SK-N-DZ (cell line): ENCODE measurements at places on chromosomes 3 and 15.

GRCh38 chr15:28943611-28944230 is 57.9 kb downstream of the APBA2 start:
- DNase-seq: no peak

DNA sequence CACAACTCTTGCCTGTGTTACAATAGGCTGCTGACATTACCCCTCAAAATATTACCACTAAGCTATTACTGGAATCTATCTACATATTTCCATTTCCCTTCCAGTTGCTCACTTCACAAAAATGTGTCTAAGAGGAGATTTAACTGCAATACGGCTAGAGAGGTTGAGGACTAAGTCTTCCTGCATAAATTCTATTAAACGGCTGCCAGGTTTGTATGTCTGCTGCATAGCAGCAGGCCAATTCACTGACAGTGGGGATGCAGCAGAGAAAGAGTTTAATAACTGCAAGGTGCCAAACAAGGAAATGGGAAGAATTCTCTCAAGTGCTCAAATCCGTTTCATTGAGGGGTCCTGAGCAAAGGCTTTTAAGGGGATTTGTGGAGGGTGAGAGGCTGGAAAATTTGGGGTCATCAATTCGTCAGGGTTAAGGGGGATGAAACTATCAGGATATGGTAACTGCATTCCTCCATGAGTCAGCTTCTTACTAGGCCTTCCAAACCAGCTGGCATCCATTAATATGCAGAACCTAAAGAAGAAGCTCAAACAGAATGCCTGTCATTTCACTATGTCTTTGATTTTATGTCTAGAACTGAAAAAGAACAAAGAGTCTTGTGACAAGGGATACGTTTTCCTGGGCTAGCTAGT is 675.6 kb downstream of the TBL1XR1 start:
- DNase-seq: no peak

DNA sequence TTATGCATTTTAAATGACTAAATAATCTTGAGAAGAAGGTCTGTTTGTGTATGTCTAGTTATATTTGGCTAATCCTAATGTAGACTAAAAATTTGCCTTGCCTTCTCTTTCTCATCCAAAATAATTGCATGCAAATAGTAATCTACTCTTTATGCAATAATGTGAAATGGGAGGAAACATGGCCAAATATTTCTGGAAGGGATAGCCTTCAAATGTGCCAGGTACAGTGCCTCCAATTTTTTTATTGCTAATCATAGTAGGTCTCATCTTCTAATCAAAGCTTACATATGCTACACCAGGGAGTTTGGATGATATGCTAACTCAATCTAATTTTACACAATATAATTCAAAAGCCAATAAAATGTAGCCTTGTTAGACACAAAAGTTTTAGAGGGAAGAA is 911.3 kb downstream of the NAALADL2 start:
- DNase-seq: no peak

- DNase-seq: no peak
Measured at GRCh38 chr3:173351886-173352285, 45.7 kb upstream of the NLGN1 start.

GRCh38 chr15:91854639-91854990 is 1.1 kb downstream of the SLCO3A1 start:
- no peak for DNase-seq

- DNase-seq: no peak
Measured at GRCh38 chr3:50251220-50251619, 15.2 kb downstream of the GNAI2 start.

DNA sequence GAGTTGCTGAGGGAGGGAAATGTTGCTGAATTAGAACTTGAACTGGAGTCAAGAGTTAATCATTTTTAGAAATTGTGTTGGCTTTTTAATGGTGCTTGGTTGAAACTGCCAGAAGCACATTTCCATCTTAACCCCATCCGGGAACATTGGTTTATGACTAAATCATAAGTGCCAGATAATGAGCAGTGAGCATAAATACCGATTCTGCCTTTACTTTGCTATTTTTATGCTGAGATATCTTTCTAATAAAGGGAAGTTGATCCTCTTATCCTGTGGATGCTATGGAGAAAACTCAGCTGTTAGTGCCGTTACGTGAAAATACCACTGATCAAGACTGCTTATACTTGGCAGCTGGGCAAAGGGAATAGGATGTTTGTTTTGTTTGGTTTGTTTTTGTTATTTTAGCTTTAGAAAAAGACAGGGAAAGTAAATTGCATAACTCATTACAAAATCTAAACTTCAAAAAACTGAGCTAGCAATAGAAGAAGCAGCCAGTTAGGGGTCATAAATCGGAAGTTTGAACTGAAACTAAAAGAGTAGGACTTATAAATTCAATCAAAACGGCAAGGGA is 813.1 kb downstream of the NAALADL2 start:
- DNase-seq: no peak

DNA sequence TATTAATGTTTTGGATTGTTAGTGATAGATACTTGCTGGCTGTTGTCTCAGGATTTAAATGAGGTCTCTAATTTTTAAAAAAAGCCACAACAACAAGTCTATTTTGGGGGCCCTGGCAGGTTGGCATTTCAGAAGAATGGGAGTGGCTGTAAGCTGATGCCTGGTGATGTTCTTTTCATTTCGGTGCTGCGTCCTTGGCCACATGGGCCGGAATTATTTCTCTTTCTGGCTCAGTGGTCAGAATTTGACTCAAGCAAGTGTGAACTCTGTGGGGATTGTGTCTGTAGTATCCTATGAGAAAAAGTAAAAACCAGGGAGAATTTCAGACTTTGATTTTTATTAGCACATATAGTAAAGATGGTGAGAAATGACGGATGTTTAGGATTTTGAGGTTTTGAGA is 203.0 kb downstream of the AKAP13 start:
- DNase-seq: no peak

DNA sequence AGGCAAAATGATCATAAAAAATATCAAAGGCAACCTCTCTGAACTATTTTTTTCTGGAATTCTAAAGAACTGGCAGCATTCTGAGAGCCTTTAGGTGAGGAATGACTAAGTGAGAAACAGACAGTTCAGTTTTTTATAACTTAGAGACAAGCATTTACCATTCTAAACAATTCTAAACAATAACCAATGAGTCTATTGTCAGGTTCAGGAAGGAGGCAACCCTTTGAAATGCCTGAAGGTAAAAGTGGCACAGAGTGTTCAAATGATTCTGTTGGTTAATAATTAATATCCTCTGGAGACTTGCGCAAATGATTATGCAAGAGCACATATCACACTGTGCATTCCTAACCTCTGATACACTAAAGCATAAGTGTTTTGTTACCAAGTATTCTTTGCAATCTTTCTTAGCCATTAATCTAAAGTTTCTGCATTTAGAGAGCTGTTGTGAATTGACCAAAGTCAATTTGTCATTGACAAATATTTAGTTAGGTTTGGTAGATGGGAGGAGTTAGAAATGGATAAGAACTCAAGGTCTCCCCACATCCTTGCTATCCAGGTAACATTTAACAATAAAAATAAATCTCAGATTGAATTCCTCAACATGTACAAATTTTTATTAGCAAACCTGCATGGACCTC is 9.2 kb upstream of the TGFBR2 start:
- DNase-seq: no peak

DNA sequence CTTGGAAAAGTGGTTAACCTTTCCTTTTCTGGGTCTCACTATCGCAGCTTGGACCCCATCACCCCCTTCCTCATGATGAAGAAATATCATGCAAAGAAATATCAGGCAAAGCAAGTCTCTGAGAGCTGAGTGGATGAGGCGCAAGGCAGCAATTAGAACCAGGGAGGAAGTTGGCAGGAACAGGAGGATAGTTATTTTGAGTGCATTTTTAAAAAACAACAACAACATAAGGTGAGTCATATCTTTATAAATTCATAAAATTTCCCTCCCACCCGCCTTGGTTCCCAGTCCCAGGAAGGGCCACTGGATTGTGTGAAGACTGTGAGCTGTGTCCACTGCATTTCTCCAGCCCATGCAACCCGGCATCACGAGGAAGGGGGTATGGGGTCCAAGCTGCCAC is 316.9 kb upstream of the TLE3 start:
- no peak for DNase-seq

DNA sequence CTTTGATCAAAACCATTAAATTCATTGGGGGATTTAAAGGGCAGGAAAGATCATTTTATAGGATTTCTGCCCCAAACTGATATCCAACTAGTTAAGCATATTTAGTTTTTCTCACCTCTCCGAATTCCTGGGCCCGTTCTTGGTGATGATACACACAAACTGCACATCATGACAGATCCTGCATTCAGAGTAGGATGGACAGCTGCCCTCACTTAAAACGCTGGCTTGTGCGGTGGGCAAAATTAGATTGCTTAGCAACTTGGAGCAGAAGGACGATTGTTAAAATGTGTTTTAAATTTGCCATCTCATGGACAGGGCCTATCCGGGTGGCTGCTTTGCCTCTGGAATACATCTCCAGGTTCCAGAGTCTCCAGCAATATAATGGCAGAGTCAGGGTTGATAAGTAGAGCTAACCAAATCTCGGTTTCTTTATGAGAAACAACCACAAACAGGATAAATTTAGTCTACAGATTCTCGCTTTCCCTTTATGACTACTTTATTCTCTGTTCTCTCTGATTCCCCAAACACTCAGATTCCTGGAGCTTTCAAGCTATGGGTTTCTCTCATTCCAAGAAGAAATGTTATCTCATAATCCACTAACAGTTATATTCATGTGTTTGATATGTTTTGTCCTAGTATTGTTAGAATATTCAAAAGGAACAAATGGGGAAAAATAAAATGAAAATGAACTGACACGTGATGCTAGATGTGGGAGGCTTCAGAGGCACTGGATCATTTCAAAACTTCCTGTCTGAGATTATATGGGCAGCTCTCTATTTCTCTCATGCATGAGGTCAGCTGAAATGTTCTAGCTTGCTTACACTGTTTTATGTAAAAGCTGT is 1014.1 kb upstream of the SEMA6D start:
- peak; percentile 9 for DNase-seq

- no peak for DNase-seq
Measured at GRCh38 chr3:15654891-15655290, 53.3 kb downstream of the BTD start.

- DNase-seq: no peak
Measured at GRCh38 chr15:32766101-32766500, 48.3 kb downstream of the GREM1 start.

DNA sequence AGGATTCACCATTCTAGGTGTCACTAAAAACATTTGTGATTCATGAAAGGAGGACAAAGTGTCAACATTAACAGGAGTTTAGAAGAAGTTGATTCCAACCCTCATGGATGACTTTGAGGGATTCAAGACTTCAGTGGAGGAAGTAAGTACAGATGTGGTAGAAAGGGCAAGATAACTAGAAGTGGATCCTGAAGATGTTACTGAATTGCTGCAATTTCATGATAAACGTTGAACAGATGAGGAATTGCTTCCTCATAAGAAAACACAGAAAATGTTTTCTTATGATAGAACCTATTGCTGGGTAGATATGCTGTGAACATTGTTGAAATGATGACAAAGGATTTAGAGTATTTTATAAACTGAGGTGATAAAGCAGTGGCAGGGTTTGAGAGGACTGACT is 23.5 kb upstream of the ATP2C1 start:
- no peak for DNase-seq

- DNase-seq: no peak
Measured at GRCh38 chr3:126711121-126711760, 7.2 kb downstream of the CHCHD6 start.

- DNase-seq: peak; percentile 45
Measured at GRCh38 chr3:197775317-197775716, 15.7 kb upstream of the LRCH3 start.

- DNase-seq: no peak
Measured at GRCh38 chr3:10397879-10398278, 77.0 kb upstream of the SEC13 start.

DNA sequence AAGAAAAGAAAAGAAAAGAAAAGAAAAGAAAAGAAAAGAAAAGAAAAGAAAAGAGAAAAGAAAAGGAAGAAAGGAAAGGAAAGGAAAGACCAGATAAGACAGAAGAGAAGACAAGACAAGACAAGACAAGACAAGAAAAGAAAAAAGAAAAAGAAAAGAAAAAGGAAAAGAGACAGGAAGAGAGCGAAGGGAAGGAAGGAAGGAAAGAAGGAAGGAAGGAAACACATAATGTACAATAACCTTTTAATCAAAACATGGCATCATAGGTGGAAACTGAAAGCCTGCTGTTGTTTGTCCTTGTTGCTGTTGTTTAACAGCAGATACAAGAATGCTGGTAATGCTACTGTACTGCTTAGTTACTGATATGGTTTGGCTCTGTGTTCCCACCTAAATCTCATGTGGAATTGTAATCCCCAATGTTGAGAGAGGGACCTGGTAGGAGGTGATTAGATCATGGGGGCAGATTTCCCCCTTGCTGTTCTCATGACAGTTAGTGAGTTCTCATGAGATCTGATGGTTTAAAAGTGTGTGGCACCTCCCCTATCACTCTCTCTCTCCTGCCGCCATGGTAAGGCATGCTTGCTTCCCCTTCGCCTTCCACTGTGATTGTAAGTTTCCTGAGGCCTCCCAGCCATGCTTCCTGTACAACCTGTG is 67.3 kb downstream of the MCF2L2 start:
- DNase-seq: no peak

GRCh38 chr3:46406788-46407611 is at the start of the genes CCR5AS and CCRL2:
Gene CCR5AS, minus strand, starts transcription at chr3:46407066.
Gene CCRL2, plus strand, starts transcription at chr3:46407259. Its CDS starts 821 bp downstream, at chr3:46408080.
- no peak for DNase-seq

DNA sequence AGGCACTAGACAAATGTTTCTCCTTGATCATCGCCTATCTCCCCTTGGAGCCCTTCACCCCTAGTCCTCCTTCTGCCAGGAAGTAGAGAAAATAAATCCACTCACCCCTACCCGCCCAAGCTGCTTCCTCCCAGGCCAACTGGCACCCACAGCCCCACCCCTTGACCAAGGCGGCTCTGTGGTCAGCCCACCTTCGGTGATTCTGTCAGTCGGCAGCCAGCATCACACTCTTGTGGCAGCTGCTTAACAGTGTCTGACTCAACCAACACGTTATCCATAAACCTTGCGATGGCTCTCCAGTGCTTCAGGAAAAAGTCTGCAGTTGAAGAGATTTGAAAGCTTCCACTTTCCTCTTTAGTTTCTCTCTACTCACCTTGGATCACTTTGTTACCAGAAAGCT is 7.6 kb downstream of the SHF start:
- no peak for DNase-seq
